CD4-positive, alpha-beta memory T cell (primary cell): ENCODE measurements at places on chromosomes 2 and 18. TPM values are rescaled to one million over a fixed set of nuclear protein-coding genes. Genes with fewer than 3 reads are reported as not detected.
A peak's percentile ranks its signal among the peaks of the same experiment; 100 is the strongest.

Gene REG3G
- not detected for total RNA-seq

Gene MYCN
- total RNA-seq = 0.15 TPM

Gene SULT1C4
- not detected for total RNA-seq

Gene C2orf72
- total RNA-seq = not detected

Gene UGT1A10
- not detected for total RNA-seq

Gene TMEM37
- total RNA-seq = 0.44 TPM

- no peaks in the 10 kb centered on the region for H3K36me3 ChIP-seq
- no peak for DNase-seq
- no peak overlapping the region for H3K27ac ChIP-seq
- no peaks in the 10 kb centered on the region for H3K4me1 ChIP-seq
These were observed 275.5 kb downstream of the KCNJ3 start for GRCh38 chr2:154974041-154974440.

- no peak for DNase-seq
- H3K27ac ChIP-seq = no peak overlapping the region
- H3K27me3 ChIP-seq = no peaks in the 10 kb centered on the region
- no peaks in the 10 kb centered on the region for H3K36me3 ChIP-seq
These were observed 180.1 kb downstream of the EN1 start for GRCh38 chr2:118667348-118667747.

DNA sequence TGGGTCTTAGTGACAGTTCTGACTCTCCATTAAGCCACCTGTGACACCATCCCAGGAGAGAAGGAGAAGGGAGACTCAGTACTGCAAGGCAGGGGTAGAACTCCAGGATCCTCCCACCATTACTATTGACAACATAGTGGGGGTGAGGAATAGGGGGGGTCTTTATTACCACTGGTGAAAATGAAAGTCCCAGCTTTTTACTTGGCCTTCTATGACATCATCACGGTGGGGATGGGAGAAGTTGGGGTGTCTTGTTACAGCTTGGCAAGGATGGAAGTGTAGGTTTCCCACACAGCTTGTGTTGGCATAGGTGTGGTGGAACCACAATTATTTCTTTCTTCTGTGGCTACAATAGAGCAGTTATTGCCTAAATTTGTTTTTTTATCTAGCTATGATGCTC is 203.9 kb upstream of the DTNA start:
- no peak overlapping the region for H3K4me3 ChIP-seq
- H3K27me3 ChIP-seq = no peaks in the 10 kb centered on the region
- H3K36me3 ChIP-seq = no peaks in the 10 kb centered on the region
- H3K27ac ChIP-seq = no peak overlapping the region

DNA sequence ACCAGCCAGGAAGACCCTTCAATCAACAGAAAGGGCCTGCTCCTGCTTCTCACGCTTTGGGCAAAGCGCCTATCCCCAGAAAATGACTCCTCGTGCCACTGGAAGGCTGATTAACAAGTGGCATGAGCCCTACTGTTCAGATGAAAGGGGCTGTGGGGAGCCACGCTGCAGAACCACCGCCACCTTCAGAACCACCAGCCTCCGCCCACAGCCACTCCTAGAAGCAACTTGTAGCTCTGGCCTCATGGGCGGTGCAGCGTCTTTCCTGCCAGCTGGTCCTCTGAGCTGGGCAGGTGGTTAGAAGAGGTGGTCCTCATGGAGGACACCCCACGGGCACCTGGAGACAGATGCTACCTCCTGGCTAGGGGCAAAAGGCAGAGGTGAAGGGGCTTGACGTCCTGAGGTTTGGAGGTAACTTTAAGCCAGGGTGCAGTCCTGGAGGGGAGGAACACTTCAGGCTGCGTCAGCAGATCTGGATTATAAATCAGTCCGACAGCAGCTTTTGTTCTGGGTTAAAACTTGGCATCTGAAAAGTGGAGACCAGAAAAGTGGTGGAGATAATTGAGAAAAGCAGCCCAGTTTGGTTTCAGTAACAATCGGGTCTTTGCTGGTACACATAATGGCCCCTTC is 861 bp upstream of the SEMA4C start:
- peak; percentile 79 for DNase-seq
- no peaks in the 10 kb centered on the region for H3K27me3 ChIP-seq
- peak overlapping the region; percentile 71 for H3K27ac ChIP-seq

GRCh38 chr2:173773076-173773475 is 192.1 kb downstream of the SP3 start:
- no peaks in the 10 kb centered on the region for H3K27me3 ChIP-seq
- DNase-seq = no peak
- no peak overlapping the region for H3K27ac ChIP-seq

DNA sequence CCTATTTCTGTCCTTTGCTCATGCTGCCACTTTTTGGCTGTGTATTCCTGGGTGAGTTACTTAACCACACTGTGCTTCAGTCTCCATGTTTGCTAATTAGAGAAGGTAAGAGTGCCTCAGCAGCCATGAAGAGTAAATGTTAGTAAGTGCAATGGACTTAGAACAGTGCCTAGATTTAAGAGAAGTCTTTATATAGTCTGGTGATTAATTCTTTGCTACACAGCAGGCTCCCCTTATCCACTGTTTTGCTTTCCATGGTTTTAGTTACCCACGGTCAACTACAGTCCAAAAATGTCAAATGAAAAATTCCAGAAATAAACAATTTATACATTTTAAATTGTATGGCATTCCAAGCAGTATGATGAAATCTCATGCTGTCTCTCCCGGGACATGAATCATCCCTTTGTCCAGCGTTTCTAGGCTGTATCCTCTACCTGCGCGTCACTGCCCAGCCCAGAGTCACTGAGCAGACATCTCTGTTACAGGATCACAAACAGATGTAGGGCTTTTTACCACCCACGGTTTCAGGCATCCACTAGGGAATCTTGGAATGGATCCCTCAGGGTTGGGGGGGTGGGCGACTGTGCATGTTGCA is 91.0 kb downstream of the CTIF start:
- no peak overlapping the region for H3K4me3 ChIP-seq
- H3K27ac ChIP-seq = no peak overlapping the region
- H3K27me3 ChIP-seq = no peaks in the 10 kb centered on the region
- H3K36me3 ChIP-seq = no peaks in the 10 kb centered on the region
- no peaks in the 10 kb centered on the region for H3K4me1 ChIP-seq

- H3K4me1 ChIP-seq = no peaks in the 10 kb centered on the region
- no peaks in the 10 kb centered on the region for H3K36me3 ChIP-seq
- DNase-seq = no peak
These were observed 83.6 kb downstream of the CCDC85A start for GRCh38 chr2:56267415-56267788.

- H3K27ac ChIP-seq = no peak overlapping the region
- no peaks in the 10 kb centered on the region for H3K4me1 ChIP-seq
- H3K36me3 ChIP-seq = no peaks in the 10 kb centered on the region
- H3K27me3 ChIP-seq = no peaks in the 10 kb centered on the region
These were observed 94.7 kb upstream of the CDC42EP3 start for GRCh38 chr2:37766106-37766505.

- peak overlapping the region; percentile 99 for H3K27ac ChIP-seq
- DNase-seq = no peak
- H3K4me1 ChIP-seq = peaks cover 24% of the 10 kb centered on the region
- H3K36me3 ChIP-seq = no peaks in the 10 kb centered on the region
- peak overlapping the region; percentile 42 for H3K4me3 ChIP-seq
These were observed 544 bp downstream of the DNAJC27 start for GRCh38 chr2:24971286-24971535.
